Testis (tissue), 5 donors: ENCODE measurements at places on chromosomes 1 and 21. TPM values are rescaled to one million over a fixed set of nuclear protein-coding genes. Genes with fewer than 3 reads are reported as not detected.

Gene RWDD3
- total RNA-seq, result 11.8 TPM

GRCh38 chr1:33494929-33495328, 22.5 kb downstream of the ZSCAN20 start:
- DNase-seq, result no peak

GRCh38 chr1:39757501-39757900, 13.6 kb downstream of the OXCT2 start:
- DNase-seq, result no peak

- DNase-seq, result peak; percentile 79
Observed at GRCh38 chr1:110207831-110208230, 2.3 kb upstream of the KCNC4 start.

- DNase-seq, result no peak
Observed at GRCh38 chr1:118306851-118307250, 121.8 kb upstream of the SPAG17 start.

DNA sequence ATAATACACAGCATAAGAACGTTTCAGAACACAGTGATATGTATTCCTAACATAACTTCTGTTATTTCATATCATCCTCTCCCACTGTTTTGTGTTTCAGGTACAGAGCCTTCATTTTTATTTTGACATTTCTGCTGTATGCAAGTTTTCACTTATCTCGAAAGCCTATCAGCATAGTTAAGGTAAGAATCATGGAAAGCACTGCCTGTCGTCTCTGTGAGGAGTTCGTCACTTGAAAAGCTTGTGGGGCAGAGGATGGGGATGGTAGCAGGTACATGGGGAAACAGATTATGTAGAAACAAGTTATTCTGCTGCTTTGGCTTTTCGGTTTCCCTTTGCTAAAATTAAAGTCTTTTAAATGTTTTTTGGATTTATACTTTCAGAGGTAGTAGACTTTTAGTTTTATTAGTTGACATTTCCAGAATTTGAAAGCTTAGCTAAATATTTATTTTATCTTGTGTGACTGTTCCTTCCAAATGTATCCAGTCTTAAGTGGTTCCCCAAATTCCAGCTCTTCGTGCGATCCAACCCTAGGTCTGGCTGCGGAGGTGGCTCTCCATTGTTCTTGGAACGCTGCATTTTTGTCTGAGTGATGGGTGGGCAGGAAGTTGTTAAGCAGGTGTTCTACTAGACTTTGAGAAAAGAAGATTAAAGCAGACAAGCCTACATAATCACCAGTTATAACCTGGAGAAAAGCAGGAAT, 12.2 kb downstream of the SLC37A1 start:
- no peak for DNase-seq

GRCh38 chr1:169043823-169044222, 62.7 kb upstream of the ATP1B1 start:
- no peak for DNase-seq

DNA sequence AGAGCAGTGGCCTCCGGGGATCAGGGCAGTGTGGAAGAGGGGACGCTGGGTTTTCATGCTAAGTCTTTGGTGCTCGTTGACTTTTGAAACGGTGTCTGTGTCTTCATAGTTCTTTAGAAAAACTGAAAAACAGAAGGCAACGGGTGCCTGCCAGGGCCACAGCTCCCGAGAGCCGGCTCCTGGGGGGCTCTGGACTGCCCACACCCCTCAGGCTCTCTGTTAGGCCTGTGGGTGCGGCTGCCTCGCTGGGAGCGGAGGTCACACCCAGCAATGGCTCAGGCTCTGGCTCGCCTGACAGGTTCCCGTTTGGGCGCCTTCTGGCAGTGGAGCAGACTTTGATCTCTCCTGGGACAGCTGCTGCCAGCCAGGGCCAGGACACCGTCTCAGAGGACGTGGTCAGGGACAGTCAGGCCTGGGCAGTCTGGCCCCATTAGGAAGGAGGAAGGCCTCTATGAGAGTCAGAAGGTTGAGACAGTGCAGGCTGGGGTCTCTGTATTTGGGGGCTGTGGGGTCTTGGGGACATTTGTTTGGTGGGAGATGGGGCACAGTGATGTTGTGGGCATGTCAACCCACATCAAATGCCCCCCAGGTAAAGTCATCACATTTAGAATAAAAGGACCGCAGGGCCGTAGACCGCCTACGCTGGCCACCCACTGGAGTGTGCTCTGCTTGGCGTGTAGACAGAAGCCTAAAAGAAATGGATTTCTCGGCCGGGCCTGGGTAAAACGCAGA, 5.6 kb downstream of the ARHGEF16 start:
- DNase-seq, result no peak

DNA sequence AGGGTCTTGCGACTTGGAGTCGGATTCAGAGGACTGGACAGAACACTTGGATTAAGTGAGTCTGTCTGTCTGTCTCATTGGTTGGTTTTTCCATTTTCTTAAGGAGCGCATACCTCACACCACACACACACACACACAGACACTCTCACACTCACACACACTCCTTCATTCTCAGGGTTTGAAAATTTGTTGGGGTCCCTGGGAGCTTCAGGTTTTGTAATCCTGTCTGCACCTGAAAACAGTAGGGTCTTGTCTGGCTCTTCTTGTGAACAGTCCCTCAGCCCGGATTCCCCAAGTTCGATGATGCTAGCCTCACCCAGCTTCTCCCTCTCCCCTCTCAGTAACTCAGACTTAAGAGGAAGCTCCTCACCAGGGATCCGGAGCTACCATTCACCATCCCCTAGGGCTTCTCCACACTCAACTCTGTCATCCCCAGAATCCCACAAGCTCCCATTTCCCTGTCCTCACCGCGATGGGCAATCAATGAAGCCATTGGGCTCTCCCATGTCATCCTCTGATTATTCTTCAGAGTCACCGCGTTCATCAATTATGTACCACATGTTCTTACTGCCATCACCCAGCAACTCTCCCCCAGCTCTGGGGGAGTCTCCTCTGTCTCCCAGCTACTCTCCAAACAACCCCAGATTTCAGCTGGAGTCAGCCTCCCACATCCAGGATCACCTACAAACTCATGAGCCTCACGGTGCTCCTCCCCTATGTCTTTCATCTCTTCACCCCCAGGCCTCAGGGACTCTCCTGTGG, 1530.9 kb upstream of the TPTE start:
- DNase-seq, result no peak

Gene OLFML2B
- total RNA-seq, result 31.3 TPM
